ENCODE measurements at places on chromosomes 5 and 9. TPM values are rescaled to one million over a fixed set of nuclear protein-coding genes. Genes with fewer than 3 reads are reported as not detected.

- H3K36me3 ChIP-seq: no peaks in the 10 kb centered on the region
- no peak for DNase-seq
- no peaks in the 10 kb centered on the region for H3K4me1 ChIP-seq
- H3K4me3 ChIP-seq: no peak overlapping the region
Observed at GRCh38 chr9:78932849-78933627, 636.1 kb downstream of the PSAT1 start.

DNA sequence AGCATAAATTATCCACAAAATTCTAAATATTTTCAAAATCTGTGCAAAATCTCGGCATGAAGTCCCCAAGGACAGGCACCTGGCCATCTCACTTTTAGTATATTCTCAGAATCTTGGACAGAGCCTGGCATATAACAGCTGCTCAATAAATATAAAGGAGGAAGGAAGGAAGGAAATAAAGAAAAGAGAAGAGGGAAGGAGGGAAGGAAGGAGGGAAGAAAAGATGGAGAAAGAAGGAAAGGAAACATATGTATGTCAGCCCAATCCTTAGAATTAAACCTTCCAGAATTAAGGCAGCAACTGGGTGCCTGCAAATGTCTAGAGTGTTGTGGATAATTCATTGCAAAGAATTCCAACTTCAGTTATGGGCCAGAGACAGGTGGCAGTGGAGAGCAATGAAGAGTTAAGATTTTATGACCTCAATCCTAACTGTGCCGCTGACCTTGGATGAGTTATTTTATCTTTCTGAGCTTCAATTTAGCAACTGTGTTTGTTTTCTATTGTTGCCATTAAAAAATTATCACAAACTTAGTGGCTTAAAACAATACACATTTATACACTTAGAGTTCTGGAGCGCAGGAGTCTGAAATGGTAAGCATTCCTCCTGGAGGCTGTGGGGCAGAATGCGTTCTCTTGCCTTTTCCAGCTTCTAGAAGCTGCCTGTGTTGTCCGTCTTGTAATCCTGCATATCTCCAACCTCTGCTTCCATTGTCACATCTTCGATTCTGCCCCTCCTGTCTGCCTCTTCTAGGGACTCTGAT lies 200.9 kb upstream of the MSX2 start:
- H3K36me3 ChIP-seq: no peaks in the 10 kb centered on the region
- no peak overlapping the region for H3K4me3 ChIP-seq
- no peaks in the 10 kb centered on the region for H3K4me1 ChIP-seq

DNA sequence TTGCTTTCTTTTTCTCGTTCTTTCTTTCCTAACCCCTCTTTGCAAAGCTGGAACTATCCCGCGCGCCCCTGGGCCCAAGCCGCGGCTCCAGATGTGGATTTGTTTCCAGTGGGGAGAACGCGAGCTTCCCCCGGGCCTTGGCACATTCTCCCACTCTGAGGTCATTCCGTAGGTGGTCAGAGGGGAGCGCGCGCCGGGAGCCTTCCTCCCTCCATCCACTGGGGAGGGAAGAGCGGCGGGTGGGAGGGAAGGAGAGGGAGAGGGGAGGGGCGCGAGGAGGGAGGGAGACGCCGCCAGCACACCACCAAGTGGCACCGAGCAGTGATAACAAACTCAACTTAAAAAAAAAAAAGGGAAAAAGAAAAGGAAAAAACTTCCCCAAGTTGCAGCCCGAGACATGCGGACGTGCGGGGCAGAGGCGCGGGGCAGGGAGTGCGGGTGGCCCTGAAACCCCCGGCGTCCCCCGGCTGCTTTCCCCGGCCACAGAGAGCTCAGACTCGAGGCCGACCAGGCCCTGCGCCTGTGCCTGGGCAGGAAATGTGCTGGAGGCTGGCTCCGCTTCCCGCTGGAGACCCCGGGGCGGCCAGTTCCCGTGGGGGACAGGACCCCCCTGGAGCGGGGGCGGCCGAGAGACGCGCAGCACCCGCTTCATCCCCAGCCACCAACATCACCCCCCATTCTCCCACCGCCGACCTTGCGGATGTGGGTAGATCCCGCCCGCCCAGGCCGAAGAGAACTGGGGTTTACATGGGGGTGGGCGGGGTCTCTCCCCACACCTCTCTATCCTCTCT lies 3.1 kb downstream of the IER5L start:
- peak overlapping the region; percentile 20 for H3K27ac ChIP-seq
- no peaks in the 10 kb centered on the region for H3K27me3 ChIP-seq
- H3K4me1 ChIP-seq: peaks cover 43% of the 10 kb centered on the region

GRCh38 chr5:111922344-111922743 lies 165.3 kb upstream of the NREP start:
- H3K4me1 ChIP-seq: no peaks in the 10 kb centered on the region
- peaks cover 2% of the 10 kb centered on the region for H3K27me3 ChIP-seq
- DNase-seq: no peak
- no peaks in the 10 kb centered on the region for H3K36me3 ChIP-seq

TRIM36 gene
- 0.26 TPM for total RNA-seq

- no peak overlapping the region for H3K27ac ChIP-seq
- no peaks in the 10 kb centered on the region for H3K27me3 ChIP-seq
- no peaks in the 10 kb centered on the region for H3K4me1 ChIP-seq
- no peak for DNase-seq
Observed at GRCh38 chr5:52692039-52692438, 95.7 kb upstream of the ITGA1 start.

DNA sequence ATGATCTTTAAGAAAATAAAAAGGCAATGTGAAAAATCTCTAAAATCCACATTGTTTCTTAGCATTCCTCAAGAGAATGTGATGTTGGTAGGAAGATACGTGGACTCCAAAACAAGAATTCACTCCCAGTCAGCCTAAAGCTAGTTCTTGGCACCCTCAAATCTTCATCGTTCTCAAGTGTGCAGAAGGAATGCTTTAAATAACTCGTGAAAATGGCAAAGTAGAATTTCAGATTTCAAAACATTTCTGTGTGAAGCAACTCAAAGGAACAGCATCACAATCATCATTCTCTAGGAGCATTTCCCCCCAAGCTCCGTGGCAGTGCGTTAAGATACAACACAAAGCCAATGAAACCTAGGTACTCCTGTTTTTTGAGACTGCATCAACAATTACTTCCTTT lies 185.1 kb upstream of the DMAC1 start:
- peaks cover 2% of the 10 kb centered on the region for H3K27me3 ChIP-seq
- H3K27ac ChIP-seq: no peak overlapping the region
- no peaks in the 10 kb centered on the region for H3K36me3 ChIP-seq

TAF11L5 gene
- not detected for total RNA-seq

GRCh38 chr9:116279230-116279629 lies 125.6 kb downstream of the PAPPA start:
- peaks cover 8% of the 10 kb centered on the region for H3K27me3 ChIP-seq
- no peaks in the 10 kb centered on the region for H3K4me1 ChIP-seq
- no peak overlapping the region for H3K4me3 ChIP-seq
- H3K27ac ChIP-seq: no peak overlapping the region
- DNase-seq: no peak

SMARCA2 gene
- 272 TPM for total RNA-seq

AGXT2 gene
- total RNA-seq: not detected

CARTPT gene
- total RNA-seq: not detected

- H3K27ac ChIP-seq: no peak overlapping the region
- no peak for DNase-seq
- no peaks in the 10 kb centered on the region for H3K4me1 ChIP-seq
- peaks cover 16% of the 10 kb centered on the region for H3K27me3 ChIP-seq
Observed at GRCh38 chr5:6819521-6819920, 106.3 kb downstream of the TENT4A start.

GRCh38 chr5:2047341-2047927 lies 164.7 kb upstream of the IRX4 start:
- no peaks in the 10 kb centered on the region for H3K36me3 ChIP-seq
- H3K4me1 ChIP-seq: no peaks in the 10 kb centered on the region
- no peak overlapping the region for H3K4me3 ChIP-seq
- no peak overlapping the region for H3K27ac ChIP-seq

DNA sequence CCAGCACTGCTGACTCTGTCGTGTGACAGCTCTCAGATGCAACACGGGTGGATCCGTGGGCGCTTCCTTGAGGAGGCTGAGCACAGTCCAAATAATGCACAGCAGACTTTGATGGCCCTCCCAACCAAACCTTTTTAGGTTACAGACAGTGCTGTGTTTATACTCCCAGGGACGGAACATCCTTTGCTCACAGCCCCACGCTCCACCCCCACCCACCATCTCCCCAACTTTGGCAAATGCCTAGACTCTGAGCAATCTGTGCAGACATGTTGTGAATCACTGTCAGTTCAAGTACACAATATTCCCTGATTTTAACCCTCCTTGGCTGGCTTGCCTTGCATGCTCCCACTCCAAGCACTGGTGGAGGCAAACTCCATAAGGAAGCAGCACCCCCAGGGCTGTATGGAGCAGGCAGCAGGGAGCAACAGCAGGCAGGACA lies 324.6 kb downstream of the MLLT3 start:
- H3K27me3 ChIP-seq: no peaks in the 10 kb centered on the region
- H3K36me3 ChIP-seq: no peaks in the 10 kb centered on the region
- DNase-seq: no peak
- H3K27ac ChIP-seq: no peak overlapping the region
- H3K4me1 ChIP-seq: peaks cover 13% of the 10 kb centered on the region

GRCh38 chr9:130930132-130930803 lies 8.8 kb downstream of the FIBCD1 start:
- H3K4me1 ChIP-seq: no peaks in the 10 kb centered on the region
- no peak for DNase-seq
- no peaks in the 10 kb centered on the region for H3K36me3 ChIP-seq
- no peak overlapping the region for H3K4me3 ChIP-seq
- no peaks in the 10 kb centered on the region for H3K27me3 ChIP-seq
- H3K27ac ChIP-seq: no peak overlapping the region

DNA sequence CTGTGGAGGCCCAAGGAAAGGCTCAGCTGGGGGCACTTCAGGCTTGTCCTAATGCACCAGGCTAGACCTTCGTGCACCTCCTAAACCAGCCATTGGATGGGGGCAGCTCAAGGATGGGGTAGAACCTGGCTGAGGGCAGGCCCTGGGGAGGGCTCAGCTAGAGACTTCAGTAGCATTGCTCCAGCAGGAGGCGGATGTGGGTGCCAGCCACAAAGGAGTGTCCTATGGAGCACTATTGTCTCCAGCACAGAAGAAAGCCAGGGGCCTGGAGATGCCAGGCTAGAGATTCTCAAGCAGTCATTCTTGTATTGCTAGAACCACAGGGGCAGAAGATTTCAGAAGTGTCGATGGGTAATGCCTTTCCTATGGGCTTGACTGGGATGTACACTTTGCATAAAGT lies 131.8 kb downstream of the SYK start:
- H3K27me3 ChIP-seq: no peaks in the 10 kb centered on the region
- no peak overlapping the region for H3K4me3 ChIP-seq
- H3K4me1 ChIP-seq: no peaks in the 10 kb centered on the region
- no peak overlapping the region for H3K27ac ChIP-seq
- no peak for DNase-seq
- H3K36me3 ChIP-seq: no peaks in the 10 kb centered on the region

DNA sequence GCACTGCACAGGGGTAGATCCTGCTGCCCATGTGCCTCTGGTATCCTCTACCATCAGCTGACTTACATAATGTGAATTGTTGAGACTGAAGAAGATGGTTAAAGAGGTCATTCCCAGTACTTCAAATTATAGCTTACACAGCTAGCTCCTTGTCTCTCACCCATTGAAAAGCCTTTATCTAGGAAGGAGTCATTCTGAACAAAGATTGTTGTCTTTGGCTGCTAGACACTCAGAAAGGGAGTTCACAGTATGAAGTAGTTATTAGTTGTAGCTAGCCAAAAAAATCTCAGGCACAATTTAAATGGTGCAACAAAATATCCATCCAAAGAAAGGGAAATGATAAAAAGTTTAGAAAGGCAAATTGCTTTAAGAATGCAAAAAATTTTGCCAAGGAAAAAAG lies 102.0 kb upstream of the NREP start:
- no peak overlapping the region for H3K27ac ChIP-seq
- H3K4me3 ChIP-seq: no peak overlapping the region
- H3K27me3 ChIP-seq: peaks cover 2% of the 10 kb centered on the region
- no peak for DNase-seq
- no peaks in the 10 kb centered on the region for H3K4me1 ChIP-seq
- H3K36me3 ChIP-seq: no peaks in the 10 kb centered on the region

- peak overlapping the region; percentile 94 for H3K4me3 ChIP-seq
- H3K27me3 ChIP-seq: no peaks in the 10 kb centered on the region
- H3K4me1 ChIP-seq: peaks cover 6% of the 10 kb centered on the region
- peak overlapping the region; percentile 90 for H3K27ac ChIP-seq
- H3K36me3 ChIP-seq: peaks cover 6% of the 10 kb centered on the region
Observed at GRCh38 chr9:104748359-104749031, 1.0 kb downstream of the NIPSNAP3A start.

DNA sequence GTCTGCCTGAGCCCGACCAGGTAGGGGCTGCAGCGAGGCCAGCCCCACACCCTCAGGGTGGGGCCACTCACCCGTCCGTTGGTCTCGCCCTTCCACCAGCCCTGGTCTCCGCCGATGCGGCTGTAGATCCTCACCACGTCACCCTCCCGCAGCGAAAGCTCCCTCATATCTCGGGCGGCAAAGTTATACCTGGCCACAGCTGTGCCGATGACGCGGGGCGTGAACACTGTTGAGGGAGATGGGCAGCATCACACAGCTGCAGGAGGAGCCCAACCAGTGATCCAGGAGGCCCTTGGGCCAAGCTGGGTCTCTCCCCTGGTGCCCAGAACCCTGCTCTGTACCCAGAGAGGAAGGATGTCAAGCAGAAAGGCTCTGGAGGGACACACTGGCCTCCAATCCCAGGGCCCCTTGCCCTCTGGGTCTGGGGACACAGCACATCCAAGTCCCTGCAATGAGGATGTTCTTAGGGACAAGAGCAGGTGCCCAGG lies 30.3 kb upstream of the SARDH start:
- H3K4me3 ChIP-seq: no peak overlapping the region
- no peak for DNase-seq
- no peaks in the 10 kb centered on the region for H3K27me3 ChIP-seq
- no peaks in the 10 kb centered on the region for H3K36me3 ChIP-seq
- H3K27ac ChIP-seq: no peak overlapping the region

- H3K27ac ChIP-seq: no peak overlapping the region
- no peaks in the 10 kb centered on the region for H3K36me3 ChIP-seq
- no peak for DNase-seq
Observed at GRCh38 chr9:1941989-1942388, 73.2 kb upstream of the SMARCA2 start.

GRCh38 chr9:94857791-94858190 lies 131.3 kb downstream of the AOPEP start:
- no peak overlapping the region for H3K27ac ChIP-seq
- DNase-seq: no peak
- peaks cover 14% of the 10 kb centered on the region for H3K4me1 ChIP-seq
- no peaks in the 10 kb centered on the region for H3K36me3 ChIP-seq
- H3K27me3 ChIP-seq: no peaks in the 10 kb centered on the region

SPINK5 gene
- total RNA-seq: not detected
